ENCODE measurements at places on chromosomes 2 and 18.

- DNase-seq, result no peak
Observed at GRCh38 chr2:130318906-130319305, 23.8 kb upstream of the IMP4 start.

DNA sequence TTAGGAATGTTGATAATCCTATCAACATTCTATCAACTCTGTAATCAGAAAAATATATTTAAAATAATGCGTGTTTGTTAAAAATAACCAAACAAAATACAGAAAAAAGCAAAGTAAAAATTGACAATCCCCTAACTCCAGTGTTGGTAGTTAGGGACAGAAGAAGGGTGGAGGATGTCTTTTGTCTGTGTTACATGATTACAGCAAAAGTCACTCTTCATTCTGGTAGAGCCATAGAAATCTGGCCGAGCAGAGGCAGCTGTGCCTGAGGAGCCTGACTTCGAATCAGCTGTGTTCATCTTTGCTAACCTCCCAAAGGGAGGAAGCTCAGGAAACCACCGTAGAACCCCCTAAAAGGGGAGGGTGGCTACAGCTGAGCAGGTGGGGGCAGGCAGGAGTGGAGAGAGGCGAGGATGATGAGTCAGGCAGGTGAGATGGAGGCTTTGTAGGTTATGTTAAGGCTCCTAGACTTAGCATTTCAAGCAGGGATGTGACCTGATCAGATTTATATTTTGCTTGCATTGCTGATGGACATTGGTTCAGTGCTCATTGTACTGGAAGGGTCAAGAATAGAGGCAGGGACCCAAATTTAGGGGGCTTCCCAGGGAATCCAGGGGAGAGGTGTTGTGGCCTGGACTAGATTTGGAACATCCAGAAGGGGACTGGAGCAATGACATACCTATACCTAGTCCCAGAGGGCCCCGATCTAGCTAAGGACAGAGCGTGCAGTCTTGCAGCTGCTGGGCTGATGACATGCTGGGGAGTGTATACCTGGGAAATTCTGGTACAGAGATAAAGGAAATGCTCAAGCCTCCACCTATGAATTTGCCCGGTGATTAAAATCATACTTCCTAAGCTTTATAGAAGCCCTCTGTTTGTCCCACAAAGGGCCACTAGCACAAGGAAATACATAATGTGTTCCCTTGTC is 95.7 kb downstream of the NEDD4L start:
- no peak for DNase-seq

- no peak for DNase-seq
Observed at GRCh38 chr2:86028766-86029381, 76.8 kb downstream of the POLR1A start.

DNA sequence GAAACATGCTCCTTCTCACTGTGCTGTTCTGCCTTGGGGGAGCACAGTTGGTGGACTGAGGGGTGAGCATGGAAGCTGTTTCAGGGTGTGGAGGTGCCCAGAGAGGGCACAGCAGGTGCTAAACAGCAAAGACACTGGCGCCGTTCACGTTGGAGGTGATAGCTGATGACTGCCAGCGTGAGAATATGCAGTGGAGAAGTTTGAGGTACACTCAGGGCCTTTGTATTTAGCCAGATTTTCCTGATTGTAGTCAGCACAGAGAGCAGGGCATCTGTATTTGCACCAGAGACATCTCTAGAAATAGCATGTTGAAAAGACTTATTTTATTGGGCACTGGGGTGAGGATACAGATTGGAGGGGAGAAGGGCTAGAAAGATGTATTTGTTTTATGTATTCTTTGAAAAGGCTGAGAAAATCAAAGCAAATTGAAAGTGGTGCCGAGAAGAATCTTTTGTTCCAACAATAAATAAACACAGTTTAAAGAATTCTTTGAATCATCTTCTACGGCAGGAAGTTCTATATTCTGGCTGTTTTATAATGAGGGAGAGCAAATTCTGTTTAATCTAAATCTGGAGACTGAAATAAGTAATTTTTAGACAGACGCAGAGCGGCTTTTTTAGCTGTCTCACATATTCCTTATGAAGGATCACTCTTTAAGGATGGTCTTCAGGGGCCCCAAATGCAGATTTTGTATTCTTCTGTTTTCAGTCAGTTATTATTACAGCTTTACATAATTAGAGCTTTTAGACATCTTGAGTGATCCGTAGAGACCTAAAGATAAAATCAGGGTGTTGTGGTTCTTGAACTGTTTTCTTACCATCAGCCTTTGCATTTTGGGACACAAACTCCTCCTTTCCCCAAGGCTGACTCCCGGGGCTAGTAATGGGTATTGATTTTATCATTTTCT is 7.1 kb downstream of the ZNF532 start:
- DNase-seq, result no peak

DNA sequence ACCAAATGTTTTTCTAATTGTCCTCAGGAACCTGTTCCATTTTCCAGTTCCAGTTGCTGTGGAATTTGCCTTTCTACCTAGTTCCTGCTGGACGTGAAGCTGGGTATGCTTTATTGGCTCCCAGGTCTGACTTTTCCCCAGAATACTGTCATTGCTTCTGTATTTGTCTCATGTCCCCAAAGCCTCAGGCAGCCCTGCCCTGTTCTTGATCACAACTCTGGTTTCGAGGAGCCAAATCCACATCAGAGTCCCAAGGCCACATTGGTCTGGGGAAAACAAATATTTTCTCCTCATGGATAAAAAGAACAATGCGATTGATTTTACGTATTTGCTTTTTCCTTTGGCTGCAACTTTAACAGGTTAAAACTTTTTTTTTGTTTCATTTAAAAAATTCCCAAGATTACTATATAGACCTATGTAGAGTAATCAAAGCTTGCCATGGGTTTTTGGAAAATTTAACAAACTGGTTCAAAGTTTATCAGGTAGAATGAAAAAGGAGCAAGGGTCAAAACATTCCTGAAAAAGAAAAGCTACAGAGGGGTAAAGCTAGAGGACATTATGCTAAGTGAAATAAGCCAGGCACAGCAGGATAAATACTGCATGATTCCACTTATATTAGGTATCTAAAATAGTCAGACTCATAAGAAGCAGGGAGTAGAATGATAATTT is 85.2 kb downstream of the MDH1 start:
- no peak for DNase-seq

DNA sequence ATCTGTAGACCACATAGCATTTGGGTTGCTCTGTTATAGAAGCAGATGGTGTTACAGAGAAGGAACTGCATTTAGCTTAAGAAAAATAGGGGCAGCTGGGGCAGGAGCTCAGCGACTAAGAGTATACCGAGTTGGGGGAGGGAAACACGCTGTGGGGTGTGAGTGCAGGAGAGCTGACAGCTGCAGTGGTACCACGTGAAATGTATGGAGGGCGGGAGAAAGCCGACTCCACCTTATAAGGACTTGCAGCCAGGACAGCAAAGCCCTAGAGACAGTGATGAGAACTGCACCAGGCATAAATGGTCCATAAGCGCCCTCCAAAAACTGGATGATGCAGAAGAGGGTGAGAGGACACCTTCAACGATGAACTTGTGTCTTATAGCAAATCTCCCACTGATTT is 237.6 kb downstream of the PRKCE start:
- DNase-seq, result no peak

GRCh38 chr2:223560749-223561435 is 41.3 kb downstream of the SCG2 start:
- no peak for DNase-seq

DNA sequence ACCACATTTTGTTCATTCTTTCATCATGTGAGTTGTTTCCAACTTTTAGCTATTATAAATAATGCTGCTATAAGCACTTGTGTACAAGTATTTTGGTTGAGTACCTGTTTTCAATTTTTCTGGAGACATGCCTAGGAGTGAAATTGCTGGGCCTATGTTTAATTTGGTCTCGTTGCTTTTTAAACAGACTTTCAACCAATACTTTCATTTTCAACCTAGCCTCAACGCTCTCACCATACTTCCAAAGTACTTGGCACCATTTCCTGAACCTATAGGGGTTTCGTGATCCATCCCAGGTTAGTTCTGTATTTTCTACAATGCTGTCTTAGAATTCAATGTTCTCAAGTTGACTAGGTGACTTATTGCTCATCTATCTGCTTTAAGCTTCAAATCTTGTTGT is 126.1 kb downstream of the SRBD1 start:
- DNase-seq, result no peak

DNA sequence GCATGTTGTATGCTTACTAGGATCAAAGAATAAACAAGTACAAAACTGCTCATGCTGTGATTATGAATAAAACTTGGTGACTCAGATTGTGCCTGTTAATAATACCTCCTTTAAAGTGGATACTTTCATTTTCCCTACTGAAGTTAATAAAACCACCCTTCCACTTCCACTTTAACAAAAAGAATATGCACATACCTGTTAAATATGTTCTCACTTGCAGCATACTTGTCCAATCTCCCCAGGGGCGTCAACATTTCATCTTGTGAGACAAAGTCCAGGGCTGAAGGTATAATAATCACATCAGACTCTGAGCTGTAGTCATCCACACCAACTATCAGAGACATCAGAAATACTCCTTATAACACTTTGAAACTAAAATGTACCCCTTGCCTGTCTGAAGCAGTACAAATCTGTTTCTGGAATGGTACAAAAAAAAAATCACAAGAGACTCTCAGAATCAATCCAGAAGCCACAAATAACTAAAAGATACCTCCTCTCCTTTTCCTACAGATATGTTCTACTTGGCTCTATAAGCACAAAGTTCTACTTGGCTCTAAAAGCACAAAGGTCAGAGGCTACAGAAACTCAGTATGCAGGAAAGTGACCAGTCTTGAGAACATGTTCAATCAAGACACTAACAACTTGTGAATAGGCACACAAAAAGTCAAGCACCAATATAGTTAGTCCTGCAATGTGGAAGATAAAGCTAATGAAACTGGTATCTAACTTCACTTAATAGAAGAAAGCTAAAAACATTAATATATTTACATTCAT is 19.3 kb downstream of the PPP4R1 start:
- no peak for DNase-seq

DNA sequence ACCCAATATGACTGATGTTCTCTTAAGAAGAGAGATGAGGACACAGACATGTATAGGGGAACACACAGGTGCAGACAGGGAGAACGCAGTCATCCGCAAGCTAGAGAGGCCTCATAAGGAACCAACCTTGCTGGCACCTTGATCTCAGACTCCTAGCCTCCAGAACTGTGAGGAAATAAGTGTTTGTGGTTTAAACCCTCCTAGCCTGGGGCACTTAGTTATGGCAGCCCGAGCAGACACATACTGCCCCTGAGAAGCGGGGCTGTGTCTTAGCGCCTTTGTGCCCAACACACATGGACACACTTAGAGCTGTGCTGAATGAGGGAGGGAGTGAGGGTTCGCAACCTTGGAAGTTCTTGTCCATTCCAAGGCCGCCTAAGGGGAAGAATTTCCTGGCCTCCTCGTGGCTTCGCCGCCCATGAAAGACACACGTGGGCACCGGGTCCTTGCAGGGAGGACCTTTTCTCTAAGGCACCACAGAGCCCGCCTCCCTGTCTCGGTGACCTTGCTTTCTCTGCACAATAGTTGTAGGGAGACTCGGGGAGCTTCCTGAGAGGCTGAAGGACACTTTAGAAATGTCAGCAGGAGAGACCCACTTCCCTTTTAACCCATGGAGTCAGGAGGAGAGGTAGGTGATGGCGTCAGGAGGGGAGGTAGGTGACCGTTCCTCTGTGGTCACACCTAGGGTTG is 224.5 kb upstream of the HDAC4 start:
- no peak for DNase-seq

DNA sequence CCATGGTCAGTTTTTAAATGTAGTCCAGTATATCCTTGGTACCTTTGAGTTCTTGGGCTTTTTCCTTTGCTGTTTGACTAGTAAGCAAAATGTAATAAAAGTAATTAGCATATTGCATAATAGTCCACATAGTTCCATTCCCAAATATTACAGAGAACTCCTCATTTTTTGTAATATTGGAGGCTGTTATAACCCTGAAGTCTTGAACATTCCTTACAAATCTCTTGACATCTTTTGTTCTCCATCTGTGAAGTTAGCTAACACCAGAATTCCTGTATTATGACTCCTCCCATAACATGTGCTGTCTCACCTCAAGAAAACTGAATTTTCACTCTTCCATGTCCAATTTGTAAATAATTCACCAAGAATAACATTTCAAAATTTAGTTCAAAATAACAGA is 17.1 kb downstream of the CREB1 start:
- no peak for DNase-seq

DNA sequence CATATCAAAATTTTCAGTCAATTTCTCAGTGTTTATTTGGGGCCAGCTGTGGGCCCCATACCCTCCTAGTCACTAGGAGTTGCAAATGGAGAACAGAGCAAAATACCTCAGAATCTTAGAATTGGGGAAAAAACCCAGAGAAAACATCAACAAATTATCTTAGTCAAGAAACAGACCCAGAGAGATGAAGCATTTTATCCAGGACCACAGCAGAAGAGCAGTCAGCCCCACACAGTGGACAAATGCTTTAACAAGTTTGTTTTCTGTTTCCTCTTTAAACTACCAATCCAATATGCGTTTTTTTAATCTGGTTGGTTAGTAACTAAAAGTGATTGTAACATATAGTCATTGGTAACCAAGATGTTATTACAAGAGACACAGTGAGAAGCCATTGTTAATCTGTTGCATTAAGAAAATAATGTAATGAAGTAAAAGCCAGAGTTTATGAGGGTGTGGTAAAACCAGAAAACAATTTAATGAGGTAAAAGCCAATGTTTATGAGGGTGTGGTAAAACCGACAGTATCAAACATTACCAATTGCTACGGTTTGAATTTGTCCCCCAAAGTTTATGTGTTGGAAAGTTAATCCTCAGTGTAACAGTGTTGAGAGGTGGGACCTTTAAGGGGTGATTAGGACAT is 60.7 kb upstream of the COX7A2L start:
- no peak for DNase-seq

DNA sequence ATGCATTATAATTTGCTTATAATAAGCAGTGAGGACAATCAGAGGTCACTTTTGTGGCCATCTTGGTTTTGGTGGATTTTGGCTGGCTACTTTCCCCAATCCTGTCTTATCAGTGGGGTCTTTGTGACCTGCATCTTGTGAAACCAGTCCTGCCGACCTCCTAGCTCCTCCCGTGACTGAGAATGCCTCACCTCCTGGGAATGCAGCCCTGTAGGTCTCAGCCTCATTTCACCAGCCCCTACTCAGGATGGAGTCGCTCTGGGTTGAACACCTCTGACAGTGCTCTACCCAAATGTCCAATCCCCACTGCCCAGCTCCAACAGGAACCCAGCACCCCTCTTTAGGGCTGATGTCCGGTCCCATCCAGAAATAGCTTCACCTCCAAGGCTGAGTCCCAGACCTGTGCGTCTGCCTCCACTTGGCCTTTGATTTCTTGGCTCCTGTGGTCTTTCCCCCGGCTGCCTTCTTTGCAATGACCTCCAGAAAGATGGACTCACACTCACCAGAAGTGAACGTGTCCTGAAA is 31.3 kb upstream of the PXDN start:
- DNase-seq, result no peak

- DNase-seq, result no peak
Observed at GRCh38 chr2:182917924-182918323, 51.5 kb upstream of the FRZB start.

DNA sequence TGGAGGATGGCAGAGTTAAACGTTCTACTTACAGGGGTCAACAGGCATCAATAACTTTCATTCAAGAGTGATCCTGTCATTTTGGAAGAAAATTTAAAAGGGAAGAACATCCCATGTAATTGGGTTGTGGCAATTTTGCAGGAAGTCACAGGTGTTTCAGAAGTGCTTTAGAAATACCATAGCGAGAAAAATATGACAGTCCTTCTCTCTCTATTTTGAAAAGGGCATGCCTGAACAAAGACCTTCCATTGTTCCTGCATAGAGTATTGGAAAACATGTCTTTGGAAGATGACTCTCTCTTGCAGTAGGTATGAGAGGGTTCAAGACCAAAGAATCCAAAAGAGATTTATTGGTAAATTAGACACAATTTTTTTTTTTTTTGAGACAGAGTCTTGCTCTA is 81.8 kb upstream of the SERTAD2 start:
- DNase-seq, result no peak

All from urinary bladder (tissue), 4 donors.